HepG2 (cell line): ENCODE measurements at places on chromosomes 5 and 9.

DNA sequence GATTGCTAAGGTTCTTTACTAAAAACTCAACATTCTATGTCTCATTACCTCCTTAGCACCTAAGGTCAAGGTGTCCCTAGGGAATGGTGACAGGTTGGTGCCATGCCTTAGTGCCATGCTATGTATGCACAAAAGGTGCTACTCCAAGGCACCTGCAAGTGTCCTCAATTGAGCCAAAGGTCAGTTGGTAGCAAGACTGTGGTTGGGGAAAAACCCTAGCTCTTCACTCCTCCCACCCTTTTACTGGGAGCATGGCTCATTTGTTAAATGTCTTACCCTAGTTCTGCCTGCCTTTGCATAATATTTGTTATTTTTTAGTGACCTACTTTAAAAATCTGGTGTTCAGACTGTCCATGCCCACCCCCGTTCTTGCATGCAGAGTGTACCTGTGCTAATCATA, 17.0 kb downstream of the ACO1 start:
- DNase-seq, result no peak

- DNase-seq, result peak; percentile 56
These were observed 9.2 kb upstream of the GPRIN1 start for GRCh38 chr5:176619203-176619568.

DNA sequence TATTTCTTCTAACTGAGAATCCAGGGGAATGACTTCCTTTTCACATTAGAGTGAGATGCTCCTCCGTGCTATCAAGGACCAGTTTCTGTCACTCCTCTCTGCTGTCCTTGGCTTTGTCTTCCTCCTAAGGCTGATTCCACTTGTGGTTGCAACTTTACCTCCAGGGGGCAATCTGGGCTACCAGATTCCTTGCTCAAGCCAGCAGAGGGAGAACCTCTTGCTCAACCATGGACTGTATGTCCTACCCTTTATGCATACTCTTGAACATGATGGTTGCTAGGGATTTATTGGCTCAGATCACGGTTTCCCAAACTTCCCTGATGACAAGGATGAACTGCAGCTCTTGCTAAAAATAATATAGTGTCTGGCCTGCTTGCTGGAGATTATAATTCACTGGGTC, 24.0 kb downstream of the NNT start:
- DNase-seq, result peak; percentile 70

- no peak for DNase-seq
These were observed 461.0 kb downstream of the NR2F1-AS1 start for GRCh38 chr5:93120051-93120450.

- no peak for DNase-seq
These were observed 17.5 kb downstream of the CARNMT1 start for GRCh38 chr9:75010570-75010969.

DNA sequence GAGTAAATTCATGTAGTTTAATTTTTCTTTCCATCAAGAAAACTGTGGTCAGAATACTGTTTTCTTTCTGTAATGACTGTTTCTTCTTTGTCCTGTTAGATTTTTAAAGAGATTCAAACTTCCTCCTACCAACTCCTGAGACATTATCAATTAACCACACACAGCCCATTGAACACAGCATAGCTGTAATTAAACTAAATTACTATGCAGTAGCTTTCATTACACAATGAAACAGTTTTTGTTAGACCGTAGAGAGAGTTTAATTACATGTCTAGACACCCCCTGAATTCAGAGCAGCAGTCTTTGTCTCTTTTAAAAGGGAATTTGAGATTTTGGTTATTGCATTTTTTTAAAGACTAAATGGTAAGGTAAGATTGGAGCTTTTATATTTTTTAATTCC, 77.5 kb downstream of the STARD4 start:
- DNase-seq, result no peak

DNA sequence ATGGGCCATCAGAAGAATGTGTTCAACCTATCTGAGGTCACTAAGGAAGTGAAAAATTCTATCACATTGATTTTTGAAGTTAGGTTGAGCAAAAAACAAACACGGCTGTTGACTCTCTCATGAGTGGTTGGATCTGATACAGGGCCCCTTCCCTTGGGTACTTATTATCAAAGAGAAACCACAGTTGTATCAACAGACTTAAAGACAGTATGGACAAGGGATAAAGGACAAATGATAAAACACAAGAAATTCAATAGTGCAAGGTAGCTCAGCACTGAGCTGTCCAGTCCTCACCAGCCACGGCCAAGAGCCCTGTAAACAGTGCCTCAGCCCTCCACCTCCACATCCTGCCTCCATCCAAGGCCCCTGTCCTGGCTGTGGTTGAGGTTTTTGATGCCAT, 86.9 kb downstream of the UBE2QL1 start:
- no peak for DNase-seq

- DNase-seq, result no peak
These were observed 23.2 kb upstream of the JADE2 start for GRCh38 chr5:134502259-134502658.

- DNase-seq, result no peak
These were observed 179.7 kb upstream of the ADAMTSL1 start for GRCh38 chr9:18294229-18294628.

DNA sequence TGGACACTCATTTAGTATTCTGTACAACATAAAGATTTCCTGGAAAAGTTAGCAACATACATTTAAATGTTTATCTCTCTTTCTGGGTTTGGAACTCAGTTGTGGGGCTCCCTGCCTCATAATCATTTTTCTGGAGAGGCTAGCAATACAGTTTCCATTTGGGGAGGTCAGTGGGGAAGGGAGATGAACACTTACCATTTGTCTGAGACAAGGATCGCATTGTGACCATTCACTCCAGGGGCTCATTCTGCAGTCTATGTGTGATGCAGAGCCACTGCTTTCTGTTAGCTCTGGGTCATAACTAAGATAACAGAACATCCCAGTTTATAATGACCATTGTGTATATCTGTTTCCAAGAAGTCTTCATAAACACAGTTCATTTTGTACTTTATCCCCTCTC, 22.4 kb downstream of the C9 start:
- DNase-seq, result no peak

DNA sequence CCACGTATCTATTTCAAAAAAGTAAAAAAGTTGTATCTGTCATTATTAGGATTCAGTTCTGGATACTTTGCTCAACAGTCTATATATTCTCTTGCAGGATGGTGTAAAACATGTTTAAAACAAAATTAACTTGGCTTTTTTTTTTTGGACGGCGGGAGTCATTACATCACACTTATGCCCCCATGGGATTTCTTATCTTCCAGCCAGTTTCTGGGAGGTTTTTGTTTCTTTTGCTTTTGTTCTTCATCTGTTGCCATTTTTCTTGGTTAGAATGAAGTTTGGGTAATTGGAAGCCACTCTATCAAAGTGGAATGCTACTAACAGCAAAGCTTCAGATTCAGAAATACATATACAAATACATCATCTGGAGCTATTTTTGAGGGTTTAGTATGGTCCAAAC, 1.8 kb upstream of the STARD4 start:
- DNase-seq, result no peak

DNA sequence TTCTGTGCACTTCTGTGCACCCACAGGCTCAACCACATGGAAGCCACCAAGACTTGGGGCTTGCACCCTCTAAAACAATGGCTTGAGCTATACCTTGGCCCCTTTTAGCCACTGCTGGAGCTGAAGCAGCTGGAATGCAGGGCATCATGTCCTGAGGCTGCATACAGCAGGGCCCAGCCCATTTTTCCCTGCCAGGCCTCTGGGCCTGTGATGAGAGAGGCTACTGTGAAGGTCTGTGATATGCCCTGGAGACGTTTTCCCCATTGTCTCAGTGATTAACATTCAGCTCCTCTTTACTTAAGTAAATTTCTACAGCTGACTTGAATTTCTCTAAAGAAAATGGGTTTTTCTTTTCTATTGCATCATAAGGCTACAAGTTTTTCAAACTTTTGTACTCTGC, 134.0 kb upstream of the EGFLAM start:
- DNase-seq, result no peak

- DNase-seq, result no peak
These were observed 27.8 kb downstream of the CSF1R start for GRCh38 chr5:150058480-150059126.

GRCh38 chr5:153888781-153889180, 149.9 kb downstream of the FAM114A2 start:
- DNase-seq, result no peak

- DNase-seq, result no peak
These were observed 50.1 kb downstream of the SLC36A1 start for GRCh38 chr5:151497391-151498002.

GRCh38 chr5:3511519-3511918, 84.1 kb upstream of the IRX1 start:
- DNase-seq, result no peak

DNA sequence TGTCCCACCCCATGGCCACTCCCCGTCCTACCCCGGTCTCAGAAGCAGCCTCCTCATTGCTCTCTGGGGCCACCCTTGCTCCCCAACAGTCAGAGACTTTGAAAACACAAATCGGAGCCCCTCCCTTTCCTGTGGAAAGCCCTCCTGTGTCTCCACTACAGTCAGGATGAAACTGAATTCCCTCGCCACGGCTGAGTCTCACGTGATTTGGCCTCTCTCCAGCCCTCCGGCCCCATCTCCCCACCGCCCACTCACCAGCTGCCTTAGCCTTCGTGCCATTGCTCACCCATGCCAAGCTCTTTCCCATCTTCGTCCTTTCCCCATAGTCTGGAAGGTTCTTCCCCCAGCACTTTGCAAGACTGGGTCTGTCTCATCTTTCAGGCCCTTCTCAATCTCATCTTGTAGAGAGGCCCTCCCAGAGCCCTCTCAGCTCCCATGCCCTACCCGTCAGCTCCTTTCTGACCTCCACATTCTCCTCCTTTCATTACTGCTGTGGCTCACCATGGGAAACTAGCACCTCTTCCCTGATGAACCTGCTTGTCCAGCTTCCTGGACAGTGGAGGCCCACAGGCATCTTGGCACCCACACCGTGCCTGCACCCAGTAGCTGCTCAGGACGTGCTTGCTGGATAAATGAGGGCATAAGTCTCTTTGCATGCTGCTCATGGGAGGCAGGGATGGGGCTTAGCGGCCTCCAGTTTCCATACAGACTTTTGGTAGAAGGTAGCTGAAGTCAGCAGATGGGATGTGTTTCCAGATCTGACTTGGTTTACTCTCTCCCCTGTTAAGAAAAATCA, 126.4 kb upstream of the COL5A1 start:
- DNase-seq, result no peak

DNA sequence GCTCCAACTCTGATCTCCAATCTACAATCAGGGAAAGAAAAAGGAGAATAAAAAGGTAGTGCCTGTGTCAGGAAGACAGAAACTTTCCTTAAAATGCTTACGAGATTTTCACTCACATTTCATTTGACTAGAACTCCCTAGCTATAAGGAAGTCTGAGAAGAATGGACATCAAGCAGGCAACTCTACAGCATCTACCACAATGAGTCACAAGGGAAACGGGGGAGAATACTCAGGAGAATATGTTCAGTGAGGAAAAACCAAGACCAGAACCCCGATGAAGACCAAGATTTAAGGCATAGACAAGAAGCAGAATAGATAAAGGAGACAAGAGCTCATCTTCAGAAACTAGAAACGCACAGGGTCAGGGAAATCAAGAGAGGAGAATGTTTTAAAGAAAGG, 9.0 kb upstream of the SETD9 start:
- no peak for DNase-seq

- DNase-seq, result no peak
These were observed 987 bp downstream of the FBXW5 start for GRCh38 chr9:136943291-136944211.

DNA sequence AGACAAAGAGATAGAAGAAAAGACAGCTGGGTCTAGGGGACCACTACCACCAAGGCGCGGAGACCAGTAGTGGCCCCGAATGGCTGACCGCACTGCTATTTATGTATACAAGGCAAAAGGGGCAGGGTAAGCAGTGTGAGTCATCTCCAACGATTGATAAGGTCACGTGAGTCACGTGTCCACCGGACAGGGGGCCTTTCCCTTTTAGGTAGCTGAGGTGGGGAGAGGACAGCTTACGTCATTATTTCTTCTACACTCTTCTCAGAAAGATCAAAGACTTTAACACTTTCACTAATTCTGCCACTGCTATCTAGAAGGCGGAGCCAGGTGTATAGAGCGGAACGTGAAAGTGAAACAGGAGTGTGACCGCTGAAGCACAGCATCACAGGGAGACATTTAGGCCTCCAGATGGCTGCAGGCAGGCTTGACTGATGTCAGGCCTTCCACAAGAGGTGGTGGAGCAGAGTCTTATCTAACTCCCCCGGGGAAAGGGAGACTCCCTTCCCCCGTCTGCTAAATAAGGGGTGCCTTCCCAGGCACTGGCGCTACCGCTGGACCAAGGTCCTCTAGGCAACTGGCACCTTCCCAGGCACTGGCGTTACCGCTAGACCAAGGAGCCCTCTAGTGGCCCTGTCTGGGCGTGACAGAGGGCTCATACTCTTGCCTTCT, 6.1 kb upstream of the PRR16 start:
- DNase-seq, result peak; percentile 46

DNA sequence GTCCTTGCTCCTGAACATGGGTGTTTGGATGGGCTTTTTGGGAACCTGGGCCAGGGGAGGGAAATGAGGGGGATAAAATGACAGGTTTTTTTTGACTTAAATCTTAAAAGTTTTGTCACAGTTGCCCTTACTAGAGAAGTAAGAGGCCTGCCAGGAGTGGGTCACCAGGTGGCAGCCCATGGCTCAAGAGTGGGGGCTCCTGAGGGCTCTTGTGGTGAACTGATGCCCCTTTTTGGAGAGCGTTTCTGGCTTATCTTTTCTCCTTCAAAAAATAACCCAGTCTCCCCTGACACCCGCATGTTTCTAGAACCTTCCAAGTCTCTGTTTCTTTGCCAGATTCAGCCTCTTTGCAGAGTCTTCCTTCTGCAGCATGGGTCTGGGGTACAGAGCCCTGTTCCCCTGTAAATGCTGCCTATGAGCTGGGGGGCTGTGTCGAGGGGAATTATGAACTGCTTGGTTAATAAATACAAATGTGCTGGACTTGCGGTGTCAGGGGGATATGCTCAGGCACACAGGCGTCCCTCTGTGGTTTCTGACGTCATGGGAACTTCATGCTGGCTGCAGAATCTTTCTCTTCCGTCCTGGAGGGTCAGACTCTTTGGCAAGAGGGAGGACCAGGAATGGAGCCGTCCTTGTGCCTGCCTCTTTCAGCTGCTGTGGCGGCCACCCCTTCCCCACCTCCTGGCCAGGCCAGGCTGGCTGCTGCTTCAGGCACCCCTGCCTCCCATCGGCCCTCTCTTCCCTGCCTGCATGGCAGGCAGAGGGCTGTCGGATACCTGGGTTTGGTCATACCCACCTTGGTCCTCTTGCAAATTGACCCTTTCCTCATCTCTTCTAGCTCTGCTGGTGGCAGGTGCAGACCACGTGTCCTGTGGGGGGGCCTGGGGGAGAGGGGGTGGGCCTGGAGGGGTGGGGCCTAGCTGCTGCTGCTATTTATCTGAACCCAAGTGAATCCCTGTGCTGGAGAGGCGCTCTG, 30.1 kb downstream of the PTPA start:
- DNase-seq, result no peak

DNA sequence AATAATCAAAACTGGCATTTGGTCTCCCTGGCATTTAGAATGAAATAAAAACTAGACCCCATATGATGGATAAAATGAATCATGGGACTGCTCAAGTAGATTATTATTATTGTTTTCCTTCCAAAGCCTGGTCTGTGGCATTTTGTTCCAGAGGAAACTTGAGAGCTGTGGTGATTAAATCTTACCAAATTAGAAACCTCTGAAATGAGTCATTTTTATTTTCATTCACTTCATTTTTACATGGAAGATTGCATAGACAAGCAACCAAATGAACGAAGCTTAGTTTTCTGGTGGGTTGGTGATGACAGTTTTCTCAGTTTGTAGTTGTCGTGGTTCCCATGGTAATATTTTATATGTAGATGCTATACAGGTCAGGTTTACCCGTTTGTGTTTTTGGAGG, 23.4 kb downstream of the PAM start:
- DNase-seq, result no peak
